ENCODE measurements at places on chromosomes 7 and 10. TPM values are rescaled to one million over a fixed set of nuclear protein-coding genes. Genes with fewer than 3 reads are reported as not detected.

- DNase-seq = no peak
Observed at GRCh38 chr7:95972523-95972922, 200.2 kb downstream of the DYNC1I1 start.

DNA sequence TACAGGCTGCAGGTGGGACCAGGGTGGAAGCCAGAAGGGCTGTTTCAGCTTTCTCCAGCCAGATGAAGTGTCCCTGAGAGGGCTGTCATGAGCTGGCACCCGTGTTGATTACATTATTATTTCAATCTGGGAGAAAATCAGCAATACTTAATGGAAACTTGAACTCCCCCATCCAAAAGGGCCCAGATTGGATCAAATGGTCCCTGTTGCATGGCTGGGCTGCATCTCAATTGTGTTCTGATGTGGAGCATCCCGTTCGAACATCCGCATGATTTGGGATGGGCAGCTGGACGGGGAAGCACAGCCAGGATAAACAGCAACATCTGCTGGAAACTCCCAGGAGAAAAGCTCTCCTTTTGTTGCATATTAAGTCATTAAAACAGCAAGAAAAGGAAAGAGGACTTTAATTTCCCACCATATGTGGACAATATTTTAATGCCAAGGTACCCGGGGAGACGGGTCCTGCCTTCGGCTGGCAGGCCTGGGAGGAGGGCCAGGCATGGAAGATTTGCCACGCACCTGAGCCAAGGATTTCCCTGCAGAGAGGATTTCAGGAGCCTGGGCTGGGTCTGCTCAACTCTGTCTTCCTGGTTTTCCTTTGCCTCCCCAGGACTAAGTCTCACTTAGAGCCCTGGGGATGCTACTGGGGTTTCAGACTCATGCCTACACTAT lies 52.4 kb downstream of the NPTX2 start:
- DNase-seq = no peak

Gene PLPP4
- not detected for total RNA-seq

Gene ANKRD1
- total RNA-seq = not detected

Gene SEC31B
- 61.7 TPM for total RNA-seq

GRCh38 chr7:93119191-93119905 lies 1.6 kb upstream of the SAMD9 start:
- DNase-seq = no peak

- no peak for DNase-seq
Observed at GRCh38 chr10:79460687-79461086, 15.3 kb upstream of the ZCCHC24 start.

DNA sequence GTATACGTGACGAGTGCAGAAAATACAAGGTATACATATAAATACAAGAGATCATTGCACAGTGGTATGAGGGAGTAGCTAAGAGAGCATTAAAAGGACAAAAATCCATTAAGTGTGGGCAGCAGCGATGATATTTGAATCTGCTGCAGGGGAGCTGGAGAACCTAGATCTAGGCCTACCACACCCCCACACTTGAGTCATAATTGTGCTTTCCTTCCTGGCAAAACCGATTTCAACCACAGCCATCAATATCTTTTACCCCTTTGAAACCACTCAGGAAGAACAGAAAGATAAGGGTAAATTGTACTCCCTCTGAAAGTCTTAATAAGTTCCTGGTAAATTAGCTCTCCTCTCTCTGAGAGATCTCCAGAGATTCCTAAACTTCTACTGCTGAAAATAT lies 345.0 kb downstream of the SORCS1 start:
- DNase-seq = no peak

DNA sequence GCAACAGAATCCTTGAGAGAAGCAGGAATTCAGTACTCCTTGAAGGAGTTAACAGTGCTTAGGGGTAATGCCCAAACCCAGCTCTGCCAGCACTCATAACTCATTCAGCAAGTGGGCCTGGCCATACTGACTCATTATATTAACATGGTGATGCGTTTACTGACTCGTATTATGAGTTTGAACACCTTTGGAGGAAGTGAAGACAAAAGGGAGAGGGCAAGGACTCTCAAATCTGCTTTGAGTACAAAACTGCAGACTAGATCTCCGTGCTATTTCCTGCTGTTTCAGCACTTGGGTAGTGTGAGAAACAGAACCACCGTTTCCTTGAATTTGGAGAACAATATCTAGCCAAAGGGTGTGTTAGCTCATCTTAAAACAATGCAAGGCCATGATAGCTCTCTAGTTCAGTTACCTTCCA lies 30.8 kb downstream of the SLC16A9 start:
- DNase-seq = no peak

DNA sequence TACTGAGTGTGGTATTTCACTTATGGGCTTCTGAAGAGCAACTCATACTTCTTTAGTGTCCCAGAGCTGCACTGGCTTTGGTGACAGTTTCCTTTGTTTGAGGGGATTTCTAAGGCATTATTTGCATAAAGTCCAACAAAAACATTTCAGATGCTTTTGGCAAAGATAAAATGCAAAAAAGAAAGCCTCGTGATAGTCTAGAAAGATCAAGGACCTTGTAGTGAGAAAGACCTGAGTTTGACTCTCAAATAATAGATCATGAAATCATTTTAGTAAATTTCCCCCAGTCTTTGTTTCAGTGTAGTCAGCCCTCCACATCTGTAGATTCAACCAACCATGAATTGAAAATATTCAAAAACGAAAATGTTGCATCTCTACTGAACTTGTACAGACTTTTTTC lies 107.4 kb downstream of the EEPD1 start:
- DNase-seq = no peak

Gene PLEKHS1
- not detected for total RNA-seq

DNA sequence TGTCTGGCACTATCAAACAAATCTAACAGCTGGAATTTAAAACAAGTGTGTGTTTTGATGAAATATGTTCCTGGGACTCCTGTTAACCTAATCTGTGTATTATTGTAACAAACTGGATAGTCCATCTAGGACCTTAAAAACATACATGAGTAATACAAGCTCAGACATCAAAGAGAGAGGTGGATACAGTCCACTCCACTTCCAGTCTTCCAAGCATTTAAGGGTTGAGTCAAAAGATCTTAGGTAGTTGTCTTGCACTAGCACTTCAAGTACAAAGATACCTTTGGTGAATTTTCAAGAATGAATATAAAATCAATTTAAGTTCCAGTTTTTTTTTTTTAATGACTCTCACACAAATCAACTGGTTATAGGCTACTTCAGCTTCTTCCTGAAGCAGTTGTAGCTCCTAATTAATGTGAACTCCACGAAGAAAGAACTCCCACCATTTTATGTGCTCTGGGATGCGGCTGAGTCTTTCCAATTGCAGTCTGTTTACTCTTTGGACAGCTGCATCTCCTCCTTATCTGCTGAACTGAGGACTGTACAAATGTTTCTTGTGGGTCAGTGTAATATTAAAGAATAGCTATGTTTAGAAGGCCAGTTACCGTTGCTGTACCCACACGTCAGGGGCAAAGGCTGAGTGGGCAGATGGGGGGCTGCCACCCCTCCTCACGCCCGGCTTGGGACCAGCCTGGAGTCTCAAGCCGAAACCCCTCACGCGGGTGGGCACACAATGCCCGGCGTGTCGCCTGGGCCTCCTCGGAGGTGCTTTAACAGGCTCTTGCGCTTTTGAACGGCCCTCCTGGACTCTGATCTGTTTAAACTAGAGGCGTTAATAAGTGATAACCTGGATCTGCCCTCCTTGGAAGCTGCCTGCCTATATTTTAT lies 2.9 kb upstream of the IGF2BP3 start:
- DNase-seq = no peak

GRCh38 chr7:50724526-50725520 lies 57.9 kb downstream of the GRB10 start:
- no peak for DNase-seq

Gene FAM25A
- total RNA-seq = not detected

DNA sequence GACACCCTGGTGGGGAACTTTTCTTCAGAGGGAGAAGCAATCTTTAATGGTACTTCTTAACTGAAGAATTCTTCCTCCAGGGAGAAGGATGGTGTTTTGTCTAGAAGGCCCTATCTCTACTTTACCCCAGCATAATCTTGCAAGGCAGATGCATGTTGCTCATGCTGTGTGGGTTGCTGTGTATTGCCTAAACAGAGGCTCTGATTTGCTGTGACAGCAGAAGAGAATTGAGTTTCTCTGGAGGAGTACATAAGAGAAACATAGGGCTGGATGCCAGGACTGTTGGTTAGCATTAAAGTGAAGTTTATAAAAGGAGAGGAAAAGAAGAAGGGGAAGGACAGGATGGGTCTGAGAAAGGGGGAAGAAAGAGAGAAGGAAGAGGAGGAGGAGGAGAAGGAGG lies 248.1 kb upstream of the HPS1 start:
- DNase-seq = no peak

DNA sequence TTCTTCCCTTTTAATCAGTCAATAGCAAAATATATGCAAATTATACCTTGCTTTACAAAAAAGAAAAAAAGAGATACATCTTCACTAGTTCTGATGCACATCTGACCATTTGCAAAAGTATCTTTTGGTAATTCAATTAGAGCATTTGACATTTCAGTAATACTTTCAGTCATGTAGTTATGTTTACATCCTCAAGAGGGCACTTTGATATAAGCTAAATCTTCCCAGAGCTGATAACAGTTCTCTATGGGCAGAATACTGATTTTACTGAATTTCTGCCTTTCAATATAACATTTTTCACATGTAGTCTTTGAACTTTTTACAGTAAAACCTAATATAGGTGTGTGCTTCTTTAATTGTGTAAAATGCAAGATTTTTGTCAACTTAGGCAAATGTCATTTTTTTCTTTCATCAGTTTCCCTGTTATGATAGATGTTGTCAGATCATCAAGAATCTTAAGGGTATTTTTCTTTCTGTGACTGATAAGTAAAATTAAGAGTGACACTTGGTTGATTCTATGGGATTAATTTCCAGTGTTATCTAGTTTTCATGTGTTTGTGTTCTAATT lies 703.5 kb upstream of the SEMA3D start:
- no peak for DNase-seq

Gene UNC5B
- total RNA-seq = not detected

GRCh38 chr10:32357056-32357735 lies 10.2 kb upstream of the EPC1 start:
- no peak for DNase-seq

DNA sequence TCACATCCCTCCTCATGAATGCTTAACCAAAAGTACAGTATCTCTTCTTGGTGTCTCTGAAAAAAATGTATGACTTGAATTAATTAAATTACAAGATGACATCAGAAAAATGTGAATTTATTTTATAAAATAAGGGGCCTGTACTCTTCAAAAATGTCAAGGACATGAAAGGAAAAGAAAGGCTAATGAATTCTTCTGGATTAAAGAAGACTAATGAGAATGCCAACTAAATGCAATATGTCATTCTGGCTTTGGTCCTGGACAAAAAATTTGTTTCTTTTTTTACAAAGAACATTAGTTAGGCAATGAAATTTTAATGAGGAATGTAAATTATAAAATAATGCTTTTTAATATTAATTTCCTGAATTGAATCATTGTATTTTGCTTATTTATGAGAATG lies 1125.7 kb downstream of the DNAJB9 start:
- no peak for DNase-seq

DNA sequence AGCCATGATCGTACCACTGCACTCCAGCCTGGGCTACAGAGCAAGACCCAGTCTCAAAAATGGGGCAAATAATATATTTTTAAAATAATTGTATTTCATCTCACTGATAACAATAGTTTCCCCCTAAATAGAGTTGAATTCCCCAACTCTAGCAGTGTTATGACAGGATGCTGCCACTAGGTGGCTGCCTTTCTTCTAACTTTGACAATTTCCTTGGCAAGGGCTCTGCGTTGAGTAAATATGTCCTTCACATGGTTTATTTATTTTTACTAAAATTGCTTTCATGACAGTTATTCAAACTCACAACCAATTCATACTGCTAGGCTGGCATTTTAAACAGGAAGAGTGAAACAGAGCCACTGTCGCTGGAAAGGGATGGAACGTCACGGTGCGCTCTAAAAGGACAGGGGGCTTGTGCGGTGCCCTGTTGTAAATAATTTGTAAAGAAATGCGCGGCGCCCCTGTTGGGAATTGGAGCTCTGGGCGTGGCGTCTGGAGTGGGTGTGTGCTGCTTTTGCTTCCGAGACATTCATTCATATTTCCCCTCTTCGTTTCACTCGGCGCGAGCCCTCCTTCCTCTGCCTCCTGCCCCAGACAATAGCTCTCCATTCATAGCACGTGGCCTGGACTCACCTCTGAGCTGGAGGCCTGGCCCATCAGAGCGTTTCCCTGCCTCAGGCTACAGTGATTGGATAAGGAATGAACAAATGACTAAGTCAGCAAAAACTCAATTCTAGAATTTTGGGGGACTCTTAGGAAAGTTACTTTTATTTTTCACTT lies 20.5 kb upstream of the PITRM1 start:
- no peak for DNase-seq

Gene SCART1
- total RNA-seq = 3.8 TPM

DNA sequence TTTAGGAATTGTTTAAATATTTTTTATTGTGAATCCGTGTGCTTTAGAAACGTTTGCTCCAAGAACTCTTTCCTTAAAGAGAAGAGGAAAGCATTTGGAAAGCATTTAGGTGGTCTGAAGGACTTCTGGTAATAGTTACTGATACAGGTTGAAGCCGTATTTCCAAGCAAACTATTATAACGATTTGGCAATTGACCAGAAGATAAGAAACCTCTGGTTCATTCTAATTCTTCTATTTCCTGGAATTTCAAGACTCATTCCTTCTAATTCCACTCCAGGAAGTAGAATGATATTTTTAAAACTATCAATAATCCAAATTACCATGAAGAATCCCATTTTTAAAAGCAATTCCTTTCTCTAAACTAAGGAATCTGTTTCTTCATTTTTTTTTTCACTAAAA lies 158.9 kb upstream of the AGR3 start:
- no peak for DNase-seq

- no peak for DNase-seq
Observed at GRCh38 chr10:86799188-86799845, 42.9 kb downstream of the BMPR1A start.

- no peak for DNase-seq
Observed at GRCh38 chr10:86708068-86708782, 39.9 kb downstream of the LDB3 start.
